ENCODE measurements at places on chromosomes 6 and 20.

DNA sequence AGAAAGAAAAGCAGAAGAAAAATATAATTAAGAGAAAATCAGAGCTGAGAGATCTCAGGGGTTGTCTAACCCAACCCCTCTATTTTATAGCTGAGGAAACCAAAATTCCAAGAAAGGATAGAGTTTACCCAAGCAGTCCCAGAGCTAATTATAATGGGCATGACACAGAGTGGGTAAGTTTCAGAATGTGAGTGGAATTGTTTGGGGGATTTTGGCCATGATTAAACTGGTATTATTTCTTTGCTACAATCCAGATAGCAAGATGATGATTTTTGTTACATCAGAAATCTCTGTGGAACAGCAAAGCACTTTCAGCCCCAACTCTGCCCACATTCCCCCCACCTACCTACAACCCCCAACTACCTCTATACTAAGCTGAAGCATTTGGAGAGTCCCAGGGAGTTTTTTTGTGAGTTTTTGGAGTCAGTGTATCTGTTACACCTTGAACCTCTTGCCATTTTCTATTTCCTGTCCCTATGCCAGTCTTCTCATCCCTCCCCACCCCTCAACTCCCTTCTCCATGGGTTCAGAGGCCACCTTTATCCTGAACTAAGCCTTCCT lies 24.7 kb downstream of the POFUT1 start:
- DNase-seq: no peak

GRCh38 chr6:37321101-37321500 lies 32.7 kb upstream of the RNF8 start:
- DNase-seq: no peak

GRCh38 chr20:13336308-13337089 lies 115.4 kb downstream of the ISM1 start:
- no peak for DNase-seq

DNA sequence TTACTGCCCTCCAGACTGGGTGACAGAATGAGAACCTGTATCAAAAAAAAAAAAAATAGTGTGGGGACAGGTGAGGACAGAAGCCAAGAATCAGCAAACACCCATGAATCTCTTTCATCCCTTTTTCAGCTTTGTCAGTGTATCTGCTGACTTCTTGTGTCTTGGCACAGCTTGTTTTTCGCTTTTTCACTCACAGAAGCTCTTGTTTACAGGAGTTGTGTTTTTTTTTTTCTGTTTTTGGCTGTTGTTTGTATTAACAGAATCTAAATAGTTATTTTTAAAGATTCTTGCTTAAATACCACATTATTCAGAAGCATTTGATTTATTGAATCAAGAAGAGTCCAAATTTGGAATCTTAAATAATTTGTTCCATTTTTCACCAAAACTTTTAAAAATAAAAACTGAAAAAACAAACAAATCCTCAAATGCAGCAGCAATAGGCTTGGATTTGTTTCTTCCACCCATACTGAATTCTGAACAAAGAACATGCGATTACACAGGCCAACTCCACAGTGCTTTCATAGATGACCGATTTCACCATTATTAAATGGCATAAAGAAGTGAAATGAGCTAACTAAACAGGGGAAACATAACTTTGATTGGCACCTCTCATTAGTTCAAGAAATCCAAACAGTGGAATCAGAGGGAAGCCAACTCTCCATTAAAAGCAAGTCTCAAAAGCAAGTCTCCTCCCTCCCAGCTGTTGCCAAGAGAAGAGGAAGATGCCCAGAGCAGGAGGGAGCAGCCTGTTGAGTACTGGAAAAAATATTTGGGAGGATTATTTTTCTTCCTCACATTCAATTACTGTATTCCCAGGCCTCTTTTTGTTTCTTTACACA lies 27.2 kb upstream of the GPR63 start:
- no peak for DNase-seq

- DNase-seq: no peak
These were observed 4.4 kb downstream of the SMLR1 start for GRCh38 chr6:130831607-130832006.

- no peak for DNase-seq
These were observed 448.5 kb downstream of the FRK start for GRCh38 chr6:115612216-115612615.

- no peak for DNase-seq
These were observed 26.5 kb upstream of the CD93 start for GRCh38 chr20:23112595-23112994.

- DNase-seq: no peak
These were observed 397.2 kb downstream of the SAMD5 start for GRCh38 chr6:147905711-147906110.

- no peak for DNase-seq
These were observed 171.8 kb upstream of the AKAP12 start for GRCh38 chr6:151067684-151068596.

DNA sequence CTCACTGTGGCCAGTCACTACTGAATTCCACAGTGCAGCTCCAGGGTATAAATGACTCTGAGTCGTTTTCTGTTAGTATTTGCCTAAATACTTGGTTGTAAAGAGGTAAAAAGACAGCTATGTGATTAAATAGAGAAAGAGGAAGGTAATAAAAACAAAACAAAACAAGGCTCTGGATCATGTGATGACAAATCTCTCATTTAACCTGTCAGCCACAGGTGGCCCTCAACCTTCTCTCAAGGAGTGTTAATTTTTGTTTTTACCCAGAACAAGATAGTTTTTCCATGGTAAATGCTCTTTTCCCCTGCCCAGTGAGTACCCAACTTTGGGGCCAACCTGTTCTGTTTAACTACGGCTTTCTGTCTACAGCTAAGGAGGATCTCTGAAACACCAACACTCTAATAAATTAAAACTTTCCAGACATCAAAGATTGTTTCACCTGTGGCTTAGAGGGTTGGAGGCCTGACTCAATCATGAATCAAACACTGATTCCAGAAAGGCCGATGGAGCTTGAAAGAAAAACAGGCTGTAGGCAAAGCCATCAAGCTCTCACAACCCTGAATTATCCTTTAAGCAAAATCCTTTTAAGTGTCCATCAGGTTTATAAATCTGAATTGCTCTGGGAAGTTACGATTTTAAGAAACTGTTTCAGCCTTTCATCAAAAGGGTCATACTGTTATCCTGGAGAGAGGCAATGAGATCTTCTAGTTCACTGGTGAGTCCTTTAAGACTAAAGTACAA lies 81.5 kb upstream of the BCLAF1 start:
- no peak for DNase-seq

- DNase-seq: no peak
These were observed 64.2 kb upstream of the MYLIP start for GRCh38 chr6:16064671-16065072.

DNA sequence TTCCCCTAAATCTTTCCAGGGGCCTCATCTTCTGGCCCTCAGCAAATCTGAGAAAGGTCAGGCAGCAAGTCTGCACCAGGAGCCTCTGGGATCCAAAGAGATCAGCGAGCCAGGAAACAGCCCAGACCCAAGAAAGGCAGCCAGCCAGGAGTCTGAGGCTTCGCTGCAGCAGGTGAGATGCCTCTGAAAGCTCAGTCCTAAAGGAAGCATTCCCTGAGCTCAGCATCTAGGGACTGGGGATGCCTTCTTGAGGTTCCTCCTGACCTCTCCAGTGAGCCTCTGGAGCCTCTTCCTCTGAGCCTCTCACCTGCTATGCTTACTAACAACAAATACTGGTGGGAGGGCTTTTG lies 118.8 kb upstream of the MAFB start:
- DNase-seq: no peak

All from CD4-positive, alpha-beta T cell treated with Interleukin-1 beta for 1 hour (primary cell).